SJSA1 (cell line): ENCODE measurements at places on chromosomes 2 and 18. TPM values are rescaled to one million over a fixed set of nuclear protein-coding genes. Genes with fewer than 3 reads are reported as not detected.
A peak's percentile ranks its signal among the peaks of the same experiment; 100 is the strongest.

GRCh38 chr18:48896326-48896874, 54.4 kb downstream of the SMAD7 start:
- peaks cover 12% of the 10 kb centered on the region for H3K4me1 ChIP-seq
- H3K27ac ChIP-seq: no peak overlapping the region
- no peaks in the 10 kb centered on the region for H3K27me3 ChIP-seq
- no peak overlapping the region for H3K4me3 ChIP-seq
- no peaks in the 10 kb centered on the region for H3K36me3 ChIP-seq
- no peak for DNase-seq

REG3A gene
- not detected in 2 replicates for total RNA-seq

- H3K4me1 ChIP-seq: peaks cover 20% of the 10 kb centered on the region
- H3K4me3 ChIP-seq: no peak overlapping the region
- no peaks in the 10 kb centered on the region for H3K27me3 ChIP-seq
- 0 out of 2 replicates have a peak, but pooled peaks cover 8% of the 10 kb centered on the region for H3K36me3 ChIP-seq
- no peak for DNase-seq
Measured at GRCh38 chr2:46723346-46723745, 192.3 kb downstream of the MCFD2 start.

DNA sequence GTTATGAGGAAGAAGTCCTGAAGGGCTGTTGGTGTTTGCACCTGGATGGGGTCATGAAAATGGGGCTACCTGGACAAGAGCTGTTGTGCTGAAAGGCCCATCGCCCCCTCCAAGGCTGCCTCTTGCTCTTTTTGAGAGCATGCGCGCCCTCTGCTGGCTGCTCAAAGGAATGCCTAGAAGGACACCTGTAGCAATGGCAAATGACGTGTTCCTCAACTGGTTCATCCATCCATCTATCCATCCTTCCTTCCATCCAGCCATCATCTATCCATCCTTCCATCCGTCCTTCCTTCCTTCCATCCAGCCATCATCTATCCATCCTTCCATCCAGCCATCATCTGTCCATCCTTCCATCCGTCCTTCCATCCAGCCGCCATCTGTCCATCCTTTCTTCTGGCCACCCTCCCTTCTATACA, 17.2 kb upstream of the RPL31 start:
- no peak overlapping the region for H3K27ac ChIP-seq
- no peaks in the 10 kb centered on the region for H3K36me3 ChIP-seq
- H3K4me1 ChIP-seq: no peaks in the 10 kb centered on the region
- H3K27me3 ChIP-seq: no peaks in the 10 kb centered on the region

DNA sequence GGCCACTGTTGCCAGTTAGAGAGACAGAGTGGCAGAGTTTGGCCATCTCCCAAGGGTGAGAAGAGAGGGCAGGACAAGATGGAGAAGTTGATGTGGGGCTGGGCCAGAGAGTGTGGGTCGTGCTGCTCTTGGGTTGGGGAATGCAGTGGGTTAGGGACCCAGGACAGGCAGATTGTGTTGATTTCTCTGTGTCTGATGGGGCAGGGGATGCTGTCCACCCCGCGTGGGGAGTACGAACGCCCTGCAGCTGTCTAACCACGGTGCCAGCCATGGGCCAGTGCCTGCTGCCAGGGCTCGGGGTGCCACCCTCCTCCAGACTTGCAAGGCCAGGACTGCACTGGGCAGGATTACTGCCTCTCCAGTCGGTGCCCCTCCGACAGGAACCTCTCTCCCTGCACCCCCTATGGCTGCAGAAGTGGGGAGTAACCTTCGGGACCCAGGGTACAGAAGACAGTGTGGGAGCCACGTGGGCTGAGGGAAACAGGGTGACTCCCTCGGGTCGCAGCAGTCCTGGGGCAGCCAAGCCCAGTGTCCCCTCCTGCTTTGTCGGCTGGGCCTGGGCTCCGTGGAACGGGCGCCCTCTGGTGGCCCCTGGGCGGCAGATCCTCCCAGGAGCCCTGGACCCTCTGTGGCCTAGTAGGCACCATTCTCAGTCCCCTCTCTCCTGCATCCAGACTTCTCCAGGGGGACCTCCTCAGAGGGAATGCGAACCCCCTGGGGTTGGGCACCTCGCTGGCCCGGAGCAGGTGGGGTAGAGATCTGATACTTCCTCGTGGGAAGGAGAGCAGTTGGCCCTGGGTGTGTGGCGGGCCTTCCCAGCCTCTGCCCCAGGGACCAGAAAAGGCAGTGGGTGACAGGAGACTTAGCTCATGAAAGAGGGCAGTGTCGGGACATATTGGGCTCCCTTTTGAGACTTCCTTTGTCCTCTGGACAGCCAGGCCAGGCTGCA, 2.7 kb downstream of the GPC1 start:
- H3K4me3 ChIP-seq: no peak overlapping the region
- peaks cover 40% of the 10 kb centered on the region for H3K4me1 ChIP-seq
- DNase-seq: peak; percentile 66
- H3K27me3 ChIP-seq: no peaks in the 10 kb centered on the region

UBXN2A gene
- total RNA-seq: 21.0 and 34.3 TPM in 2 replicates

- H3K4me3 ChIP-seq: no peak overlapping the region
- DNase-seq: no peak
- H3K27me3 ChIP-seq: no peaks in the 10 kb centered on the region
- no peak overlapping the region for H3K27ac ChIP-seq
- no peaks in the 10 kb centered on the region for H3K4me1 ChIP-seq
Measured at GRCh38 chr2:165328272-165328671, 89.1 kb downstream of the SCN2A start.

- no peak overlapping the region for H3K27ac ChIP-seq
- DNase-seq: no peak
- no peak overlapping the region for H3K4me3 ChIP-seq
- H3K4me1 ChIP-seq: peaks cover 7% of the 10 kb centered on the region
- H3K27me3 ChIP-seq: no peaks in the 10 kb centered on the region
- no peaks in the 10 kb centered on the region for H3K36me3 ChIP-seq
Measured at GRCh38 chr2:188903740-188904139, 70.4 kb upstream of the COL3A1 start.
